Aorta (tissue), 5 donors: ENCODE measurements at places on chromosomes 16 and 17.
A peak's percentile ranks its signal among the peaks of the same experiment; 100 is the strongest.

- DNase-seq = no peak
Observed at GRCh38 chr17:36930583-36930900, 6.7 kb upstream of the LHX1 start.

GRCh38 chr16:69040144-69040909 is 65.1 kb upstream of the HAS3 start:
- DNase-seq = no peak

- no peak for DNase-seq
Observed at GRCh38 chr16:52786091-52786490, 239.1 kb upstream of the TOX3 start.

- DNase-seq = no peak
Observed at GRCh38 chr16:25692351-25692741, 587 bp downstream of the HS3ST4 start.

DNA sequence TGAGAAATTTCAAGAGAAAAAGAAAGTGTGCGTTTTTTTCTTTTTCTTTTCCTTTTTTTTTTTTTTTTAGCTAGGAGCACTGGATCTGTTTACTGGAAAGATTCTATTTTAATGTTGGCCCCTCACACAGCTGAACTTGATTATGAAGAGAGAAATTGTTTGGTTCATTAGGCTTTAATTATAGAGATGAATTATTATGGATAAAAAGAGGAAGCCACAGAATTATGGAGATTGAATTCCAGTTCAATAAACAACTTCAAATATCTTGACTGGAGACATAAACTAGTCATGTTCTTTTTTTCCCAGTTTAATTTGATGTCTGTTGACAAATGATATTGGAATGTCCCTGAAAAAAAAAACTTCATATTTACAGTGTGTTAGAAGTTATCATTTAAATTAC is 152.0 kb upstream of the HS3ST3A1 start:
- no peak for DNase-seq

GRCh38 chr16:80233097-80233835 is 307.5 kb upstream of the DYNLRB2 start:
- DNase-seq = no peak

DNA sequence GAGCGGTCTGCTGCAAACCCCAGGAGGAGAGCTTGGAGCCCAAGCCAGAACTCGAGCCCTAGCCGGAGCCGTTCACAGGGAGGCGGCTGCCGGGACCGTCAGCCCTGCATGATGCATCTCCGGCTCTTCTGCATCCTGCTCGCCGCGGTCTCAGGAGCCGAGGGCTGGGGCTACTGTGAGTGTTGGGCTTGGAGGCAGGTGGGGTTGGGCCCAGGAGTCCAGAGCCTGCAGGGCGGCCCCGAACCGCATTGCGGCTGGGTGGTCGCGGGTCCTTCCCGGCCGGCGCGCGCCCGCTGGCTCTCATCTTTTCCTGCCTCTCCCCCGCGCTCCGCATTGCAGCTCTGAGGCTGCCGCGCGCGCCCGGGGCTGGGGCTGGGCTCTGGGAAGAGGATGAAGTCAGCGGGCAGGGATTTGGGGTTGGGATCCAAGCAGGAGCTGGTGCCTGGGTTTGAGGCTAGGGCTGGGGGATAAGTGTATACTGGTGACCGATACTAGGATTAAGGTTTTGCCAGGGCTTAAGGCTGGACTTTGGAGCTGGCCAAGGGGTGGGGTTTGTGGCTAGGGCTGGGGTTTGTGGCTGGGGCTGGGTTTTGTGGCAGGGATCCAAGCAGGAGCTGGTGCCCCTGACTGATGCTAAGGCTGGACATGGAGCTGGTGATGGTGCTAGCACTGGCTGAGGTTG is 532 bp downstream of the CNTNAP1 start:
- DNase-seq = peak; percentile 84

DNA sequence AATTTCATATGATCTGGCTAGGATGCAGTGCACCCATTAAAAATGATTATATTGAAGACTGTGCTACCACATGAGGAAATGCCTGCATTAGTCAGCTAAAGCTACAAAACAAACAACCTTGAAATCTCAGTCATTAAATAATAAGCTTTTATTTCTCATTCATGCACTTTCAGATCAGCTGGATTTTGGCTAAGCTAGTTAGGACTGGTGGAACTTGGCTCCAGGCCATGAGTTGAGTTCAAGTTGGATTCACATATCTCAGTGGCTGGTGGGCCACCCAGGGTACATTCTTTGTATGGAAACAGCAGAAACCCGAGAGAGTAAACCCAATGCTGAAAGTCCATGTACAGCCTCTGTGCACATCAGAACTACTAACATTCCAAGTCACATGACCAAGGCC is 6.4 kb upstream of the SLFN12L start:
- no peak for DNase-seq

DNA sequence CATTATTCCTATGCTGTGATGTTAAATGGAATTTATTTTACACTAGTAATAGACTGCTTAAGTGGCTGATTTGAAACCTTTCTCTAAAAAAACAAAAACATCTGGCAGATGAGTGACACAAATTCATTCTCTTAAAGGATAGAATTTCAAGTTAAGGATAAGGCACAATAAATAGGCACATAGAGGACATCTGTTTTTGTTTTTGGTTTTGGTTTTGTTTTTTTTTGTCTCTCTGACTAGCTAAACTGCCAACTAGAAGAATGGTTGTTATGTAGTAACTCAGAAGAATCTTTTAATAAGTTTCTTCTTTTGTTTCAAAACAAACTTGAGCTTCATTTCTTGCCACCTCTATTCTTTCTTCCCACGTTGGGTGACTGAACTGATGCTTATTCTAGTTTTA is 5.1 kb upstream of the VPS4A start:
- DNase-seq = no peak

DNA sequence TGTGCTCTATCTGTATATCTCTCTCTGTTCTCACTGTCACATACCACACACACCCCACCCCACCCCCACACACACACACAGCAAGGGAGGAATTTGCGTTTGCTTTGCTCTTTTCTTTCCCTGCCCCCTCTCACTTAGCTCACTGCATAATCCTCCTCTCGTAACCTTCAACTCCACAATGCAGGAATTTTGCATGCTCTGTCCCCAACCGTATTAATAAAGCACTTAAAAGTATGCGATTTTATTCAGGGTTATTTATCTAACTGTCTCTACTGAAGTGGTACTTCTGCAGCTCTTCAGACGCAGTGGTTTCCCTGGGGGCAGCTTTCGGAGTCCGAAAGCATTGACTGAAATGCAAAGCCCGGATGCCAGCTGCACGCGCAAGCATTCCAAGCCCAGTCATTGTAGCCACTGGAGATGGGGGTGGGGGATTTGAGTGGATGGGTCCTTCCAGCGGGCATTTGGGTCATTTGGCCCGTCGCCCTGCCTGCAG is 105.4 kb upstream of the RBFOX1 start:
- no peak for DNase-seq

DNA sequence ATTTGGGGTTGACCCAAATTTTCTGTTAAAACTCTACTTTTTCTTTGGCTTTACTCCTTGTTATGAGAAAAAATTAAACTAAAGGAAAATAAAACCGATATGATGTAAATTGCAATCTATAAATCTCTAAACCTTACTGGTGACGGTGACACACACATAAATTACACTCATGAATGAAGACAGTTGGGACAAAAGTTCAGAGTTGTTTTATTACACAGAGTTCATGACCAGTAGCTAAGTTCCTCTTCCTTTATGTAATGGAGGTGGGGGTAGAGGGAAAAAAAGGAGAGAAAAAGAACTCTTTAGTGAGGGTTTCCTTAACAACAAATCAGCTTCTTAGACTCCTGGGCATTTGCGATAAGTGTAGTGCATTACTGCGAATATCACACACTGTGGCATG is 220.7 kb downstream of the KCNJ2 start:
- DNase-seq = no peak

DNA sequence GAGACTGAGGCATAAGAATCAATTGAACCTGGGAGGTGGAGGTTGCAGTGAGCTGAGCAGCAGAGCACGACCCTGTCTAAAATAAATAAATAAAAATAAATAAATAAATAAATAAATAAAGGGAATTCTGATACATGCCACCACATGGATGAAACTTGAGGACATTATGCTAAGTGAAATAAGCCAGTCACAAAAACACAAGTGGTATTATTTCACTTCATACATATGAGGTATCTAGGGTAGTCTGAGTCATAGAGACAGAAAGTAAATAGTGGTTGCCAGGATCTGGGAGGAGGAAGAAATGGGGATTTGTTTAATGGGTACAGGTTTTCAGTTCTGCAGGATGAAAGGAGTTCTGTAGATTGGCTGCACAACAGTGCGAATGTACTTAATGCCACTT is 16.3 kb downstream of the PIPOX start:
- DNase-seq = no peak

- DNase-seq = no peak
Observed at GRCh38 chr17:1918346-1919162, 88.7 kb downstream of the RPA1 start.

DNA sequence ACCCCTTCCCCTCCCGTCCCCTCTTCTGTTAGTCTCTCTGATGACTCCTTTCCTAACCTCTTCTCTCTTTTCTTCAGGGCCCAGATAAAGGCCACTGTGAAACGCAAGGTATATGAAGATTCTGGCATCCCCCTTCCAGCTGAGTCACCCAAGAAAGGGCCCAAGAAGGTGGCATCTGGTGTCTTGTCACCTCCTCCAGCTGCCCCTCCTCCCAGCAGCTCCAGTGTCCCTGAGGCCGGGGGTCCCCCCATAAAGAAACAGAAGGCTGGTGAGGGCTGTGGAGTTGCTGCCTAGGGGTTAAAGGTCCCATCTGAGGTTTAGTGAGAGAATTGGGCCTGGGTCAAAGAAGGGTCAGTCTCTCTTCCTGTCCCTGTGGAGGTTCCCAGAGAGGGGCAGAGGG is 4.0 kb downstream of the RNASEK start:
- DNase-seq = no peak

DNA sequence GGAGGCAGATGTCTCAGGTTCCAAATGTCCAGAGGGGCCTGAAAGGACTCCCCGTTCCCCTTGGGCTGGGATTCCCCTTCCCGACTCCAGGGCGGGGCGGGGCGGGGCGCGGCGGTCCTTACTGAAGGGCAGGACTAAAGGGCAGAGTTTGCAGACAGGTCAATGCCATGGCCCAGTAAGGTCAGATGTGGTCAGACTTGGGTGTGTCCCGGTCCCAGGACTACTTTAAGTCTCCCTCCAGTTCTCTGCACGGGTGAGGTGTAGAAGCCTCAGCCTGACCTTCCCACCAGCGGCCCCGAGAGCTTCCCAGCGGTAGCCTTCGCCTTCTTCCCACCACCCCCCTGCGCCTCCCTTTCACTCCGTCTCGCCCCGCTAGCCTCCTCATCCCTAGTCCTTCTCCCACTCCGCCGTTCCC is 532 bp downstream of the KDM6B start:
- peak; percentile 90 for DNase-seq

DNA sequence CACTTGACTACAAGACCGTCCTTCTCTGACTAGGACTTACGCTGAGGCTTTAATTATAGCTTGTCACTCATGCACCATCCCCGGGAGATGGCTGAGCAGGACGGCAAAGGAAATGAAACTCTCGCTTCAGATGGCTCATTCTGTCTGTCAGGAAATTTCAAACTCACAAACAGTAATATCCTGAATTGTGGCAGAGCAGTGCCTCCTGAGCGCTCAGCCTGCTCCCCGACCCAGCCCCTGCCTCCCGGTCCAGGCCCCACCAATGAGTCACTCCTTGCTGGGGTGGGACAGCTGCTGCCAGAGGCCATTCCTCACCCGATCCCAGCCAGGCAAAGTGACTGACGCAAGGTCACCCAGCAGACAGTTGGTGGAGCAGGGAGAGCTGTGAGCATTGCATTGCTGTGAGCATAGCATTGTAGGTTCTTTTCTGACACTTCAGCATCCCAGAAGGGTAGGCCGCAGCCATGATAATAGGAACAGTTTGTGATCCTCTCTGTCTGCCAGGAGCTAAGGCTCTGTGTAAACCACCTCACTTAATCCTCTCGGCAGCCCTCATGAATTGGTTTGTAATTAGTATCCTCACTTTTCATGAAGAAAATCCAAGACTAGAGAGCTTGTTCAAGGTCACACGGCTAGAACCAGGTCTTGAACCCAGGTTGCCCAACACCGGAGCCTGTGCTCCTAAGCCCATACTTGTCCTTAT is 20.9 kb downstream of the CCDC182 start:
- no peak for DNase-seq

DNA sequence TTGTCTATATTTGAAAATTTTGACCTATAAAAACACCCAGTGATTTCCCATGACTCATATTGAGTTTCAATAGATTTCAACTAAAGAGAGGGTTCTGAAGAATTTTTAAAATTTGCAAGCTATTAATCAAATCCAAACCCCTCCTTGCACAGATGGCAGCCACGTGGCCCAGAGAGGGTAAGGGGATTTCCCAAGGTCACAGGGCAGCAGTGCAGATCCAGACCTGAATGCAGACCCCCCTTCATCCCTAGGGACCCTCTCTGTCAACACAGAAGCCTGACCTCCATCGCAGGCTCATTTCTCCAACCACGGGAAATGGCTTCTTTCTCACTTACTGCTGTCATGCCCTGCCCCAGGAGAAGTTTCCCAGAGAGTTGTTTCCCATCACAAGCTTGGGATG is 24.7 kb upstream of the CES5A start:
- DNase-seq = no peak

GRCh38 chr16:1180549-1181403 is 27.9 kb downstream of the CACNA1H start:
- DNase-seq = peak; percentile 90

DNA sequence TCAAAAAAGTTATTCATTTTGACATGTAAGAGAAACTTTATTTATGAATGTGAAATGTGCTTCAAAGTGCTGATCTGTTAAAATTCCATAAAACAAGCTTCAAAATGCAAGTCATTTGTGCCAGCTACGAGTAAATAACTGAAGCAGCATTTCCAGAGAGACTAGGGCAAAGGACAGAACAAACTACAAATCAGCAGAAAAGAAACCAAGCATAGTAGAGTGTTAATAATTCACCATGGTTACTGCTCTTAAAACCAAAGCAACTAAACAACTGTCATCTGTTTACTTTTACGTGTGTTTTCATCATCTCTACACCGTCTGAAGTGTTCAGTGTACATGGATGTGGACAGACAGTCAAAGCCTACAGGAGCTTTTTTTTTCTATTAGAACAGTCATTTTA is 1.6 kb upstream of the ASPA start:
- DNase-seq = no peak

GRCh38 chr17:45298546-45299285 is 18.1 kb downstream of the MAP3K14 start:
- no peak for DNase-seq

- DNase-seq = no peak
Observed at GRCh38 chr16:66984892-66985311, 3.5 kb upstream of the CES4A start.

DNA sequence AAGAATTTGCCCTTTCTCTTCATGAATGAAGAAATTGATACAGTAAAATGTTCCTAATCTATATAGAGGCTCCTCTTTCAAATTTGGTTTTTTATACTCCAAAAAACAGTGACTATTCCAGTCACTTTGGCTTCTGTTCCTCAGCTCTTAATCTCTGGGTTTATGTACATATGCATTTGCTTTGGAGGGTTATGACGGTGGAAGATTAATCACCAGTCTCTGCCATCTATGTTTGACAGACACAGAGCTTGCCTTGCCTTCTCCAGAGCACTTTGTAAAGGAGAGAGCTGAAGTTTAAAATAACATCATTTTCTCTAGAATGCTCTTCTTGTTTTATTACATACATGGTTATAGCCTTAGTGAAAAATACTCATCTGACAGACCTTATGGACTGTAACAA is 99.3 kb downstream of the NLK start:
- no peak for DNase-seq

GRCh38 chr17:73165616-73166404 is 1.0 kb downstream of the SSTR2 start:
- DNase-seq = no peak
